Fibroblast of lung (primary cell): ENCODE measurements at places on chromosomes 6 and 20. TPM values are rescaled to one million over a fixed set of nuclear protein-coding genes. Genes with fewer than 3 reads are reported as not detected.

GTSF1L gene
- not detected in 2 replicates for total RNA-seq

TAP1 gene
- total RNA-seq, result 66.8 and 107 TPM in 2 replicates

OLIG3 gene
- total RNA-seq, result not detected in 2 replicates

SLC22A2 gene
- not detected in 2 replicates for total RNA-seq

BHLHE23 gene
- total RNA-seq, result not detected in 2 replicates
